ENCODE measurements at places on chromosomes 12 and 14.
A peak's percentile ranks its signal among the peaks of the same experiment; 100 is the strongest.

DNA sequence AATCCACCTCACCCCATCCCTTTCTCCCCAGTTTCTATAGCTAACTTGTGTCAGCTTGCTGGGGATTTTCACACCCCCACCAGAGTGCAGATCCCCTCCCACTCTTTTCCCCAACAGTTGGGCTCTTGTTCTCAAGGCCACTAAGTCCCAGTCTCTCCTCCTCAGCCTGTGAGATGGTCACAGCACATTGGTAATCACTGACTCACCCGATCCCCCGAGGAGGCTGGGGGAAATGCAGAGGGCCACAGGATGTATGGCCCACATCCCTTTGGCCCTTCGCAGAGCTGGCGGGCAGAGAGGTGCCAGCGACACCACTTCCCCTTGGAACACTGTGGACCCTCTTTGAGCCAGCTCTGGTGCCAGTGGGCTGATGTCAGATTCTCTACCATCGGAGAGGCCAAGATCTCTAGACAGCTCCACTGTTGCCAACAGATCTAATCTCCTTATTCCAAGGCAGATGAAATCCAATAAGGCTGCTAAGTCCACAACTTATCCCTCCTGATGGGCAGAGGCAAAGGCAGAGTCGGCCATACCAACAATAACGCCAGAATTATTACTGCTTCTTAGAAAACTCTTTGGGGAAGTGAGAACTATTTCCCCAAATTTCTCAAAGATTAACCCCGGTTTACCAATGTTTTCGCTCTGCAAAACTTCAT, 1.6 kb downstream of the FMNL3 start:
- DNase-seq = peak; percentile 60

- DNase-seq = no peak
These were observed 253.7 kb downstream of the ATXN7L3B start for GRCh38 chr12:74791365-74791764.

GRCh38 chr12:100959481-100959880, 164.9 kb downstream of the ANO4 start:
- peak; percentile 58 for DNase-seq

GRCh38 chr14:97854918-97855317, 1057.7 kb downstream of the VRK1 start:
- no peak for DNase-seq

GRCh38 chr12:95397571-95397970, 76.4 kb upstream of the METAP2 start:
- DNase-seq = no peak

GRCh38 chr14:51860825-51861499, 550 bp downstream of the GNG2 start:
- DNase-seq = no peak

- no peak for DNase-seq
These were observed 24.5 kb downstream of the PPFIBP1 start for GRCh38 chr12:27548301-27549199.

- no peak for DNase-seq
These were observed 40.8 kb upstream of the DCD start for GRCh38 chr12:54689034-54689372.

GRCh38 chr14:75068294-75069120, 934 bp upstream of the ZC2HC1C start:
- DNase-seq = no peak

- DNase-seq = peak; percentile 64
These were observed 12.2 kb upstream of the FOXG1 start for GRCh38 chr14:28754209-28754985.

DNA sequence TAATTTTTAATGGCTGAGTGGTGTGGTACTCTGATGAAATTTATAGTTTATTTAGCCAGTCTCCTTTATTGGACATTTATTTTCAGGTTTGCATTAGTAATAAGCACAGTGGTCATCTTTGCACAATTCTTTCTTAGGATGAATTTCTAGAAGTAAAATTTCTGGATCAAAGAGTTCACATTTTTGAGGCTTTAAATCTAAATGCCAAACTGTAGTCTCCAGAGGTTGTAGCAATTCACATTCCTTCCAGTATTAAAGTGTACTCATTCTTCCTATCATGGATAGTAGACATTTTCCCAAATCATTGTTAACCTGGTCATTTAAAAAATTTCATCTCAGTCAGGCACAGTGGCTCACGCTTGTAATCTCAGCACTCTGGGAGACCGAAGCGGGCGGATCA, 24.8 kb downstream of the SLC39A9 start:
- DNase-seq = peak; percentile 15

Data from AG08395 (cell line).